ENCODE measurements at places on chromosomes 13 and 19. TPM values are rescaled to one million over a fixed set of nuclear protein-coding genes. Genes with fewer than 3 reads are reported as not detected.

- DNase-seq, result no peak
Observed at GRCh38 chr19:49133621-49134454, 14.5 kb downstream of the PPFIA3 start.

DNA sequence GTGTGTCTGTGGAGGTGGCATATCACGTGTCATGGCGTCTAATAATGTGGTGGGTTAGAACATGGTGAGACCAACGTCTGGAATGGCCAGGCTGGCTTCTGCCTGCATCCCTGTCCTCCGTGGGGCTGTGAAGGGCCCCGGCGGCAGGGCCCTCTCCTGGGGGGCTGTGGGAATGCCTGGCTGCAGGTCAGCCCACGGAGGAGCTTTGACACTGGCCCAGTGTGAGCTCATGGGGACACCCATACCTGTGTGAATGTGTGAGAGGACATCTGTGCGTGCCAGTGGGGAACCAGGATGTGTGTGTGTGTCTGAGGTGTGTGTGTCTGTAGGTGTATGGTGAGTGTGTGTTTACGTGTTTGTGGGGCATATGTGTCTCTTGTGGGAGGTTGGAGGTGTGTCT is 300.1 kb downstream of the TEX29 start:
- no peak for DNase-seq

- DNase-seq, result no peak
Observed at GRCh38 chr19:33376423-33376822, 2.9 kb downstream of the CEBPG start.

DNA sequence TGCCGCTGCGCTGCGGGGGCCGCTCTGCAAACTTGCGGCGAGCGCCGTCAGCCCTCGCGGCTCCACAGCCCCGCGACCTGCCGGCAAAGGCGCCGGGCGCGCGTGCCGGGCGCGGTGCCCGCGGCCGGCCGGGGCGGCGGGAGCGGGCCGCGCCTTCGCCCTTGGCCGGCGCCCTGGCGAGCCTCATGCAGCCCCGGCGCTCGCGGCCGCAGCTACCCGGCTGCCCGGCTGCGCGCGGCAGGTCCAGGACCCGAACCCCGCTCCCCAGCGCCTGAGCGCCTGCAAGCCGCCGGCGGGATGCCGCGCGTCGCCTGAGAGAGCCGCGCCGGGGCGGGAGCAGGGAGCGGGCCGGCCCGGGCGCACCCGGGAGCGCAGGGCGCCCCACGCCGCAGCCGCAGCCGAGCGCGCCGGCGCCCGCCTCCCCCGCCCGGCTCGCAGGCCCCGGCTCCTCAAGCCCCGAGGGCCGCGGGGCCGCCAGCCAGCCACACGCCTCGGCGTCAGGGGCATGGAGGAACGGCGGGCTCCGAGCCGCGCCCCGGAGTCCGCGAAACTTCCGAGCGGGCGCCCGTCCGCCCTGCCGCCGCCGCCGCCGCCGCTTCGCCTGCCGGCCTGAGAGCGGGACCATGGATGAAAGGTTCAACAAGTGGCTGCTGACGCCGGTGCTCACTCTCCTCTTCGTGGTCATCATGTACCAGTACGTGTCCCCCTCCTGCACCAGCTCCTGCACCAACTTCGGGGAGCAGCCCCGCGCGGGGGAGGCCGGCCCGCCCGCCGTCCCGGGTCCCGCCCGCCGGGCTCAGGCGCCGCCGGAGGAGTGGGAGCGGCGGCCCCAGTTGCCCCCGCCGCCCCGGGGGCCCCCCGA is 564 bp downstream of the HS6ST3 start:
- DNase-seq, result no peak

Gene ZNF835
- not detected for total RNA-seq

Data from G401 (cell line).